ENCODE measurements at places on chromosomes 6 and 20.

DNA sequence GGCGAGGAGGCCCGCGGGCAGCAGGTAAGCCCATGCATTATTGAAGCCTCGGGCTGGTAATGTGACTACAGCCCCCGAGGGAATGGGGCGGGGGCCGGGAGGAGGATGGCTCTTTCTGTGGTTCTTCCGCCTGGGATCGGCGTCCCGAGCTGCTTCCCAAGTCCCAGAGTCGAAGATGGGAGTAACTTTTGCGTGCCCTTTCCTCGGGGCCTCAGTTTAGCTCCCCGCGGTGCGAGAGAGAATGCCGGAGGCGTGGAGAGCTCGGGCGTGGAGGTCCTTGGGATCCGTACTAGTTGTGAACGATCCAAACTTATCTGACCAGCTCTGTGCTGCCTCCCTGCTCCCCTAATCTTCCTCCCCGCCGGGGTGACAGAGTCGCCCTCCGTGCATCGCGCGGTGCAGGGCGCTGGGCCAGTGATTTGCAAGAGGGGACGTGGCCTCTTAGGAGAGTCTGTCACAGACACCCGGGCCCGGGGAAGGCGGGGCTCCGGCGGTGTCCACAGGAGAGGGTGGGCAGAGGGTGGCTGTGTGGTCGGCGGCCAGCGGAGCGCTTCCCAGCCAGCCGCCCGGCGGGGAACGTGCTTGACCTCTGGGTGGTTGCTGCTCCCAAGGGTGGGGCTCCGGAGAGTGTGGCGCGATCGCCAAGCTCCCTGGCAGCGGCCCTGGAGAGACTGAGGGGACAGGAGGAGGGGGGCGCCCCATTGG lies 815 bp downstream of the UTRN start:
- DNase-seq = peak; percentile 62

GRCh38 chr6:170062915-170063241 lies 228.0 kb downstream of the DLL1 start:
- no peak for DNase-seq

DNA sequence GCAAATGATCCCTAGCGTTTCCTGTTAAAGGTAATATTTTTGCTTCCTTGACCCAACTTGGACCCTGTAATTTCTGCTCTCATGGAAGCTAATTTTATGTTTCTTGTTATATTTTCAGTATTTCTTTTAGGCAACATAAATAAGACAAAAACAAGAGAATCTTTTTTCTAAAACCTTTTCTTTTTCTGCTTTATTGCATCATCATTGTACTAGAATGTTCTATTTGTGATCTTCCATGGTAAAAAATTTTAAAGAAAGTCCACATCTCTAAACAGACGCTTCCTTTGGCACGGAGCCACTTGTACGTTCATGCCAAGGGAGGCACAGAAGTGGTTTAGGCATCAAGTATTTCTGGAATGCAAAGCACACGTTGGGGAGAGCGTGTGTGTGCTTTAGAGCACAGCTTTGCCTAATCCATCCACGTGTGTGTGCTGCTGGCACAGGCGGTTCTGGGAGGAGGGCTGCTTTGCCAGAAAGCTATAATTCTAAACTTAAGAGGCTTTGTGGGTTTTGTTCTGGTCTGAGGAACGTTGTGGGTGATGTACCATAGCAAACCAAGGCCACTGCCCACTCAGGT lies 98.3 kb downstream of the SASH1 start:
- peak; percentile 63 for DNase-seq

DNA sequence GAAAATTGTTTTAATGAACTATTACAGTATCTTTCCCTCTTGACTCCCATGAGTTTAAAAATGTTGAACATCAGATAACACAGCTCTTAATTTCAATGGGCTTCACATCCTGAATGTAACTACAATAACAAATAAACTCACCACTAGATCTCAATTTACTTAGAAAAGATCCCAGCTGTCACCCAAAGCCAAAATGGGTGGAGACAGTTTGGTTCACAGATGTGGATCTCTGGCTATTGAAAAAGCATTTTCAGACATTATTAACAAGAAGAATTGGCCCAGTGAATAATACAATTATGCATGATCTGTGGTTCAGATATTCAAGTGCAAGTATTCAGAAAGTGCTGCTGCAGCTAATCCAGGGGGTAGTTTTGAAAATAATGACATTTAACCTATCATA lies 184.7 kb upstream of the RALGAPA2 start:
- no peak for DNase-seq

DNA sequence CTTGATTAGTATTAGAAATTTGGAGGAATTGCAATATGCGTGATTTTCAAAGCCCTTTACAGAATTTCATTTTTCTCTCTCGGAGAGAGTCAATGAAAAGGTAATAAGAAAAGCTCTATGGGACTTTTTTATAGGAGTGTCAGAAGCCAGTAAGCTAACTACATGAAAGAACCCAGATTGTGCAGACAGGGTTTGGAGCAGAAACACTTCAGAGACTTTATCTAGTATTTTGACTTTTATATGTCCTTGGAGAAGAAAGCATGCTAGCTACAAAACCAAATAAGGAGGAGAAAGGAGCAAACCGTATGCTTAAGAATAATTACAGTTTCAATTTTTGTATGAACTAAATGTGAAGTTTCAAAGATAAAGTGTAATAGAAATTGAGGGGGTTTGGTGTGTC lies 141.7 kb downstream of the C6orf58 start:
- DNase-seq = no peak

GRCh38 chr6:2197177-2197671 lies 48.2 kb downstream of the GMDS start:
- DNase-seq = no peak

DNA sequence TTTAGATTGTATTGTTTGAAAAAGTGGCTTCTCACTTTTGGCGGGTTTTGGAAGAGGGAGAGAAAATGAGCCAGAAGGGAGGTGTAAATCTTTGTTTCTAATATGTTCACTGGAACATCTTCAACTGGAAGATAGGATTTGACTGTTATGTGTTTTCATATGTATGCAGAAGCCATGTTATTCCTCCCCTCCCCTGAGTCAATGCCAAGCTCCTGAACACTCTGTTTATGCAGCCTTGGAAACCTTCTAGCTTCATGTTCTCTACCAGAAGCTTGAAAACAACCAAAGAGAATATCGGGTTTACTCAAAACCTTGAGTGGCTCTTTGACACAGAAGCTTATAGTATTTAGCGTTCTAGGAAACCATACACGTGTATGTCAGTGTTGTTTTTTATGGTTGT lies 279.1 kb downstream of the PRL start:
- no peak for DNase-seq

- no peak for DNase-seq
Observed at GRCh38 chr6:61711849-61712248, 574.2 kb downstream of the KHDRBS2 start.

DNA sequence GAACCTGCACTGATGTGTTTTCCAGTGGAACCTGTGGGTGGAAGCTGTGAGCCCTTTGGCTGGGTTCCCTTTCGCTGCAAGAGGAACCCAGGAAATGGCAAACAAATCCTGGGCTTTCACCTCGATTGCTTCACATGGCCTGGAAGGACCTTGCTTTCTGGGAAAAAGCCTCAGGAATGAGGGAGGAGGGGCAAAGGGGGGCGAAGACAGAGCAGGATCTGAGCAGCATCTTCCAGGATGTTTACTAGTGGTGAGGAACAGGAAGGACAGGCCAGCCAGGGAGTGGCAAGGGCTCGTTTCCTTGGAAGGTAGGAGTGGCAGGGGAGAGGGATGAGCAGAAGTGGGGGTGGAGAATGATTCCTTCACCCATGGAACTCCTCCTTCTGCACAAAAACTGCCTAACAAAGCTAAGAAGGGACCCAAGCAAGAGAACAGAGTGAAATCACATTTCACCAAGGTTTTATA lies 5.9 kb downstream of the SLC2A10 start:
- peak; percentile 74 for DNase-seq

GRCh38 chr6:63114610-63115211 lies 96.6 kb upstream of the FKBP1C start:
- DNase-seq = no peak

- no peak for DNase-seq
Observed at GRCh38 chr20:23187751-23188150, 101.6 kb upstream of the CD93 start.

GRCh38 chr20:57536771-57537724 lies 12.1 kb upstream of the CTCFL start:
- no peak for DNase-seq

GRCh38 chr20:62131560-62132320 lies 9.5 kb downstream of the LSM14B start:
- DNase-seq = no peak

DNA sequence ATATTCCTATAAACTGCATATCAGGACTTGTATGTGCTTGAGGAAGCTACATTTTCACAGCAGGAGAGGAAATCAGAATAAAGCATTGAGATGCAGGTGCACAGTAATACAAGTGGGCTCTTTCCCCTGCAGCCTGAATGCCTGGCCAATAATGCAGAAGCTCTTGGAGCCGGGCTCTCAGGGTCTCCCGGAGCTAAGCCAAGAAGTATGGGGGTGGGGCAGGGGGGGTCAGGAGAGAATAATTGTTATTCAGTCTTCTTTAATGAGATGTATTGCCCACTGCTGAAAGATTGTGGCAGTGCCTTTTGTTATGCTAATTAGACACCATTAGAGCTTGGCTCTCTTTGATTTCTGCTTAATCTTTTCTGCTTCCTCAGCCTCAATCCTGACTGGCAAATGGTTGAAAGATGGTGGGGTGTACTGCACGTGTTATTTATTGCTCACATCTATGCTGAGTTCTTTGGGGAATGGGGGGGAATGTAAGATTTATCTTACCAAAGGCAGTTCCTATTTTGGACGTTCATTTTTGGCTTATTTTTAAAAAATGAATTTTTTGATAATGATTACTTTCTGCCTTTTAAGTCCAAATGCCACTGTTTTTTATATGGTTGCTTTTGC lies 407.6 kb upstream of the SOX4 start:
- no peak for DNase-seq

GRCh38 chr6:142702501-142703460 lies 242.2 kb downstream of the HIVEP2 start:
- no peak for DNase-seq

GRCh38 chr20:49672096-49672664 lies 41.5 kb downstream of the B4GALT5 start:
- no peak for DNase-seq

GRCh38 chr6:169905041-169905807 lies 153.8 kb downstream of the ERMARD start:
- no peak for DNase-seq

DNA sequence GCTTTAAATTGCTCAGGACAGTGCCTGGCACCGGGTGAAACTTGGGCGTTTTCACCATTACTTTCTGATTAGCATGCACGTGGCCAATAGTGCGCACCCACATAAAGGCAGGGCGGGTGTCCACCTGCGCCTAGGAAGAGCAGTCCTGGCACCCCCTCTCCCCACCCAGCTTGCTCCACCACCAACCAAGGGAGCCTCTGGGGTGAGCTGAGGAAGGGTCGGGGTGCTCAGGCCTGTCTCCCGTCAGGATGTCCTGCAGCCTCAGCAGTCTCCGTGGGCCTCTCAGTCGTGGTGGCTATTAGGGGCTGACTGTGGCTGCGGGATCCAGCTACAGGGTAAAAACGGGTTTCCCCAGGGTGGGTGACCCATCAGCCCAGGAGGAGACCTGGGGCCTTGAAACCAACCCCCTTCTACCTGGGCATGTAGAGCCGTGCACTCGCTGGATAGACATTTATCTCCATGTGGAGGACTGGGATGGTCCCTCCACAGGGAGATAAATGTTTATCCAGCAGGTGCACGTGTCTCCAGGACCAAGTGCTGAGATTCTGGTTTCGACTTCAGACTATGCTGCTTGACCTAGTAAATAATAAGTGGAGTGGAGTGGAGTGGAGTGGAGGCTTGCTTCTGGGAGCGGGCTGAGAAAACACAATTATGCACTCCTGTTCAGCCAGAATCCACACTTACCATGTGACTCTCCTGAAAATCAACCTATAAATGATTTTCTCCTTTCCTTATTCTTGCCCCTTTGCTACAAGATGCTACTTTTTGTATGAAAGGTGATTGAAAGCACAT lies 91.1 kb downstream of the ZDHHC14 start:
- no peak for DNase-seq

GRCh38 chr6:126302191-126302590 lies 37.7 kb upstream of the CENPW start:
- DNase-seq = no peak

DNA sequence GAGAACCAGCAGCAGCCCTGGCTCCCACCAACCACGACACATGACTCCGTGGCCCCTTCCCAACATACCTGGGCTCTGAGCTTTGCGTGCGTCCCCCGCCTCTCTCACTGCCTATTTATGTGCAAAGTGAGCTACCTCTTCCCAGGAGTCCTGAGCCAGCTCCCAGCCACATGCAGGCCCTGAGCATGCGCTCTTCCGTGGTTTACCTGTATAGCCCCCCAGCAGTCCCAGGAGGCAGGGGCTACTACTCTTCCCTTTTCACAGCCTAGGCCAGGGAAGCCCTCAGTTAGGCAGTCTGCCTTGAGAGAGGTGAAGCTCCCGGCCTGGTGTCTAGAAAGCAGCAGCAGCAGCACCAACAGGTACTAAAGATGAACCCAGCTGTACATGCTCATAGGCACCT lies 114.8 kb upstream of the CDYL start:
- no peak for DNase-seq

DNA sequence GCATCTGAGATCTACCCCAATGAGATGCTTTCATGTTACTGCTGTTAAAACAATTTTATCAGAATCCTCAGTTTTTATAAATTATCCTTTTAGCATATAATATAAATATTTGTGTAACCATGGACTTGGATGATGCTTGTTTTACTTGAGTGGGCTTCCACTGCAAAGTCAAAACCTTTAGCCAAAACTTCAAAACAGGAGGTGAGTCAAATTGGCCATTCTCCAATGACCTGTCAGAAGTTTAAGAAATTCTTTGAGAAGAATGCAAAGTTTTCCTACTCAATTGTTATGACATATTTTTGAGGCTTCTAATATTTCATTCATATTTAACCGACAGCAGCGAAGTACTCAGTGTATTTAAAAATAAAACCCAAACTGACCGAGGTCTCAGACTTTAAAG lies 507.9 kb downstream of the EYS start:
- no peak for DNase-seq

DNA sequence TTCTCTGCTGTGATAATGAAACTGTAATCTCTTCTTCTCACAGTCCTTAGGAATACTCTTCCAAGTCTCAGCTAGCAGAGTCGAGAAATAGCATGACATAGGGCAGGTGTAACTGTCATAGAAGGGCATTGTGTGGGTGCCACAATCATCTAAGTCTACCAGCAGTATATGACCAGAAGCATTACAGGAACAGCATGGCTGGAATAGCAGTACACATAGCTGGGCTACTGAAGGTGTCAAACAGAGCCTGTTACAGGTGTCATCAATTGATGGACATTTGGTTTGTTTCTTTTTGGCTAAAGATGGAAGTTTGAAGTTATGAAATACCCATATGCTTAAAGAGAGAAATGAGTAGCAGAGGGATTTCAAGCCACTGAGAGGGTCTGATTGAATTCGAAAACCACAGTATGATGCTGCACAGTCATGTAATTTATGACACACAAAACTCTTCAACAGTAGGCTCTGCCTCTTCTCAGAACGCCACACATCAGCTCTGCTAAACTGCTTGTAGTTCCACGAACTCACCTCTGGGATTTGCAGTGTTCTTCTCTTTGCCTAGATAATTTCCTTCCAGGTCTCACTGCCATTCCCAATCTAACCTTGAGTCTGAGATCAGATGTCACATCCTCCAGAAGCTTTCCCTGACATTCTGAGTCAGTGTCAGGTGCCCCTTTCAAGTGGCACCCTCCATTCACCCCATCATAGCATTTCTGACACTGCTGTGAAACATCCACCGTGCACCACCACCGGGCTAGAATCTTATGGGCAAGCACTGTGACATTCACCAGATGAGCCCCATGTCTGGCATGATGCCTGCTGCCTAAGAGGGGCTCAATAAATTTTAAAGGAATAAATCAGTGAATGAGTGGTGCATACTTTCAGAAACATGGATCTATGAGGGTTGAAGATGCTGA lies 151.0 kb downstream of the ADAT2 start:
- DNase-seq = no peak

All from hepatic stellate cell (primary cell).